Heart right ventricle (tissue), 16 donors: ENCODE measurements at places on chromosomes 16 and 17. TPM values are rescaled to one million over a fixed set of nuclear protein-coding genes. Genes with fewer than 3 reads are reported as not detected.

Gene CLEC3A
- polyA plus RNA-seq: not detected

- no peak for DNase-seq
Measured at GRCh38 chr16:64900517-64900916, 221.3 kb downstream of the CDH11 start.

DNA sequence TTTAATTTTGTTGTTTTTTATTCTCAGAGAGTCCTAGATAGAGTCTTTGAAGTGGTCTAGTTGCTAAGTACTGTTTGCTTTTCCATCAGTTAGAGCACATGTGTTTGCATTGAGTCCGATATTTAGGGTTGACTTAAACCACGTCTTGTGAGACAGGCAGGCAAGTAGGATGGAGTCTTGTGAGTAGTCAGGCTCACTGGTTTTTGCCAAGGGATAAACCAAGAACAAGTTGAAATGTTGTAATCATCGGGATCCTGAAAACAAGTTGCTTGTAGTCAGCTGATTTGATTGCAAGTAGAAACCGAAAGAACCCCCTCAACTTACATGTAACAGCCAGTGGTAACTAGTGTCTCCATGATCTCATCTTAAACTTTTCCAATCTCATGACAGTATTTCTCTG is 17.2 kb downstream of the ATP6V0A1 start:
- DNase-seq: no peak

DNA sequence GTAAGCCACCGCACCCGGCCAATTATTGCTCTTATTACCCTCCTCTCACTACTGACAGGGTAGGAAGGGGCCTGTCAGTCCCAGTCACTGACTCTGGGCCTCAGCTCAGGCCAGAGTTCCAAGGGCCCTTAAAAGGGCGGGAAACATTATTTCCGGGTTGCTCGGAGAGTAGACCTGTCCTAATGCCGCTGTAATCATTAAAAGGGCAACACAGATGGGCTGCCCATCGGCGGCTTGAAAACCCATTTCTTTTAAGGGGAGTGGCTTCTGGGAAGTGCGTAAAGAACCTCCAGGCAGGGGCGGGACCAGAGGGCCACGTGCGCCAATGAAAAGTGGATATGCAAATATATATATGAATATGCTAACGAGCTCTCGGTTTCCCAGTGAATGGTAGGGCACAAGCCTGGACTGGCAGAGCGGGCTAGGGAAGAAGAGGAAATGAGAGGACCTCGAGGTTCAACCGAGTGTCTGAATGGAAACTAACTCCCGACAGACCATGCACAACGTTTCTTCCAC is 26.6 kb downstream of the PIPOX start:
- no peak for DNase-seq

Gene ABR
- 49.1 TPM for polyA plus RNA-seq
